ENCODE measurements at places on chromosomes 1 and 21. TPM values are rescaled to one million over a fixed set of nuclear protein-coding genes. Genes with fewer than 3 reads are reported as not detected.
A peak's percentile ranks its signal among the peaks of the same experiment; 100 is the strongest.

NTMT2 gene
- not detected for total RNA-seq

LCE1E gene
- not detected for total RNA-seq

GRCh38 chr1:178503849-178504248 lies 7.1 kb upstream of the CLEC20A start:
- no peak for DNase-seq

GRCh38 chr1:60978421-60979357 lies 103.7 kb upstream of the NFIA start:
- peak; percentile 43 for DNase-seq

DNA sequence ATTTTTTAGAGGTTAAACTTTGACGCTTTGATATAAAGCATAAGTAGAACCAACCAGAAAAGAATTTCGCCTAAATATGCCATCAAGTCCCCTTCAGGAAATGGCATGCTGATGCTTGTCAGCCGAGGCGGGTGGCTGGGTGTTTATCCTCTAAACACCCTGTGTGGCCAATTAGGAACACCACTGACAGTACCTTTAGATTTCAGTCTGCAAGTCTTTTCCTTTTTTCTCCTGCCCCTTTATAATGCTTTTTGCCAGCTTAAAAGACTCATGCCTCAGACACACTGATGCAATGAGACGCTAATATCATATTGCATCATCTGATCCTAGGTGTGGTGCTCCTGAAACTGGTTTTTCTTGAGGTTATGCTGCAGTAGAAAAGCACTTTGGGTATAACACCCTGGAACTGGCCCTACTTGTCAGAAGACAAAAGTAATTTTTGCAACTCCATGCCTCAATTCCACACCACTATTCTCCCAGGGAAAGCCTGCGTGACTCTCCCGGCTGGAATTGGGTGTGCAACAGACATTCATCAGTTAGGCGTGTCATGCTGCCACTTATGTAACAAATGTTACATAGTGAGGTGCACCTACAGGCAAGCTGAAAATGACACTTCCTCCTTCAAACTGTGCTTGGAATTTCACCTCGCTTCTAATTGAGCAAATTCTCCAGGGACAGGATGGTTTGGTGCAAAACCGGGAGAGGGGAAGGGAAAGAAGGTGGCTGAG lies 2.0 kb upstream of the RCC2 start:
- DNase-seq, result peak; percentile 19
